Amniotic epithelial cell (primary cell): ENCODE measurements at places on chromosomes 3 and 15.

GRCh38 chr3:41148901-41149300, 50.4 kb upstream of the CTNNB1 start:
- no peak for DNase-seq

GRCh38 chr3:188165596-188165995, 11.6 kb downstream of the LPP start:
- DNase-seq: no peak

- DNase-seq: no peak
Measured at GRCh38 chr3:167166594-167167253, 213.4 kb downstream of the ZBBX start.

DNA sequence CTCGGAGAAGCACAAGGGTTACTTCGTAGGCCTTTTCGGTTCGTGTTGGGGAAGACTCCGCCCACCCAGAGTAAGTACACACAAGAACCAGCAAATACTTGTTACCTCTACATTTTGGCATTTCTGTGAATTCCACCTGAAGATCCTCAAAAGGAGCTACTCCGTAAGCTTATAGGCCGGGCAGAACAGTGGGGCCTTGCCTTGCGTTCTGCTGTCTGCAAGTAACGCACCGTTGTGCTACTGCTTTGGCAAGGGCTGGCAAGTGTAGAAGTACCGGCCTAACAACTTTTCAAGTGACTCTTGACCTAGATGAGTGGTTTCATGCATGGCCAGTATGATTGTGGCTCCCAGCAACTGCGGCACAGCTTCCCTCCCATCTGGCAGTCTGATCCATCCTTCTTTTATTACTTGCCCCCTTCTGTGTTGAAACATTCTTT, 6.4 kb upstream of the DNAAF4 start:
- DNase-seq: no peak

GRCh38 chr15:28169366-28169765, 70.3 kb upstream of the OCA2 start:
- no peak for DNase-seq

DNA sequence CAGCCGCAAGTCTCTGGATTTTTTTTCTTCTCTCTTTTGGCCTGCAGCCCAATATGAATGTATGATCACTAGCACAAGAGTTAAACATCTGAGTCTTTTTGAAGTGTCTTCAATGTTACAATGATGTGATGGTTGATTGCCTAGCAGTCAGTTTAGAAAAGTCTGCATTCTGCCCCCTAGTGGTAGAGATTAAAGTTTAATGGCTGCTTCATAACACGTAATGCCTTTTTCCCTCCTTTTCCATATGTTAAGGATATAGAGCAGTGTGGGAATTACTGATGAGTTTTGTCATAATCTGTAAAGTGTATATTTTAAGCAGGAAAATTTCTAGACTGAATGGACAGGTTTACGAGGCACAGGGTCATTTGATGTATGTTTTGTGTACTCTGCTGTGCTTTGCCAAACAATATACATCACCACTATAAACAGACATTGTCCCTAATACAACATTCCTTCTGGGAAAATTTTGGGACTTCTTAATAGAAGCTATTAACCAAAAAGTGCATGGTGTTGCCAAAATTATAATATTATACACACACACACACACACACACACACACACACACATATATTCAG, 1038.5 kb upstream of the NR2F2 start:
- peak; percentile 44 for DNase-seq

- no peak for DNase-seq
Measured at GRCh38 chr3:142943870-142944269, 19.6 kb downstream of the PAQR9 start.

DNA sequence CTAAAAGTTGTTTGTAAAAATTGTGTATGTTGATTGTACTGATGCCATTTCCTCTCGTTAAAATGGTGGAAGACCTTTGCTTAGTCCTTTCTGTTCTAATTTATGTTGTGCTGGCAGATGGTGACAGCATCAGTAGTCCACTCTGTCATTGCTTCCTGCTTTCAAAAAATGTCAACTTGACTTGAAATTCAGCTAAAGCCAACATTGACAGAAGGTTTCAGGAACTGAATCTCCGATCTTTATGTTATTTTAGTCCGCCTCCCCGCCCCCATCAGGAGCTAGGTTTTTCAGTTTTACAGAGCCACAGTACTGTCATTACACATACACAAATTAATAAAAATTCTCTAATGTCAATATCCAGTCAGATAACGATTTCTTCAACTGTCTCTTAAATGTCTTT, 1.5 kb downstream of the CEP63 start:
- no peak for DNase-seq

DNA sequence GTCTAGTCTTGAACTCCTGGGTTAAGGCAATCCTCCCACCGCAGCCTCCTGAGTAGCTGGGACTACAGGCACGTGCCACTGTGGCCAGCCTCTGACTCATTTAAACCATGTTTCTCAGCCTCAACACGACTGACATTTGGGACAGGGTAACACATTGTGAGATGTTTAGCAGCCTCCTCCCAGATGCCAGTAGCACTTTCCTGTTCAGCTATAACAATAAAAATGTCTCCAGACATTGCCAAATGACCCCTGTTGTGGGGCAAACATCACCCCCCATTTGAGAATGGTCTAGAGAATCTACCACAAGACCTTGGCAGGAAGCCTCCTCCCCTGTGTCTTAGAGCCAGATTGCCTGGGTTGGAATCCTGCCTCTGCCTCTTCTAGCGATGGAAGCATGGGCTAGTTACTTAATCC, 8.4 kb downstream of the TMEM40 start:
- peak; percentile 84 for DNase-seq

- DNase-seq: peak; percentile 78
Measured at GRCh38 chr15:75815811-75816719, 27.2 kb upstream of the UBE2Q2 start.

- DNase-seq: no peak
Measured at GRCh38 chr3:70963431-70964275, 619.9 kb downstream of the FOXP1 start.

DNA sequence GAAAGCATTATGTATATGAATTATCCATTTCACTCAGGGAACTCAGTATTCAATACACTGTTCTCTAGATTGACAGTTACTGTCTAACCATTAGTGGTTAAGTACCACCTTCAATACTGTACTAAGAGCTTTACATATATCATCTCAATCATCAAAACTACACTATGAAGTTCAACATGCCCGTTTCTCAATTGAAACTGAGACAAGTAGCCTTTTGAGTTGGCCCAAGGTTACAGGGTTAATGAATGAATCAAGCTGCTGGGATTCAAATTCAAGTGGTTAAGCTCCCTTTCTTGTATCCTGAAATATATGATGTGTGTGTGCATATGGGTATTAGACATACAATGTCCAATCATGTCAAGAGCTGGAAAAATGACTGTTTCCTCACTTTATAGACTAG, 5.8 kb downstream of the TASOR start:
- DNase-seq: no peak

- DNase-seq: no peak
Measured at GRCh38 chr3:184488577-184488976, 73.0 kb upstream of the EPHB3 start.

- no peak for DNase-seq
Measured at GRCh38 chr3:152977366-152977765, 142.4 kb downstream of the P2RY1 start.

- no peak for DNase-seq
Measured at GRCh38 chr3:32571192-32571485, 481 bp upstream of the DYNC1LI1 start.

DNA sequence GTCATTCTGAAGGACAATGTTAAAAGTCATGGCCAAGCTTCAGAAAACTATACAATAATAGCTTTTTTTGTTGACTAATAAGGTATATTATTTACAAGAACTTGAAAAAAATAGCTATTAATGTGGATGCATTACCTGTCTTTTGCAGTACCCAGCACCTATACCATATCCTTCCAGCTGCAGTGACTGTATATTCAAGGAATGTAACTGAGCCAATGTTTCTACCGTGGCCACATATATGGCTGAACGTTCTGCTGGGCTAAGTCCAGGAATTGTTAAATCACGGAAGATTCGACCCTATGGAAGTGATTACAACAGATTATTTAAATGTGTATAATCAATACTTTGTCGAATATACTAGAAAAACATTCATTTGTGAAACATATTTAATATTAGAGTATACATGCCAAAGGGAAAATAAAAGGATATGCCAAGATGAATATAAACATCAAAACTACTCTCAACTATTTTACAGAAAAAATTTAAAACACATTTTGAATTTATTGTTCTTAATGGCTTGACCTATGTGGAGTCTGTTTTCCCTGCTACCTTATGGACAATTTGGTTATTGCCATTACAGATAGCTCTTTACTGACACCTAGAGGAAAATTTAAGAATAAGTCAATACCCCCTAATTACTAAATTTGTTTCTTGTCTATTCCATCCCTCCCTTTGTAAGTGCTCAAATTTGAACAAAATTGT, 17.6 kb downstream of the ACAD11 start:
- peak; percentile 47 for DNase-seq

DNA sequence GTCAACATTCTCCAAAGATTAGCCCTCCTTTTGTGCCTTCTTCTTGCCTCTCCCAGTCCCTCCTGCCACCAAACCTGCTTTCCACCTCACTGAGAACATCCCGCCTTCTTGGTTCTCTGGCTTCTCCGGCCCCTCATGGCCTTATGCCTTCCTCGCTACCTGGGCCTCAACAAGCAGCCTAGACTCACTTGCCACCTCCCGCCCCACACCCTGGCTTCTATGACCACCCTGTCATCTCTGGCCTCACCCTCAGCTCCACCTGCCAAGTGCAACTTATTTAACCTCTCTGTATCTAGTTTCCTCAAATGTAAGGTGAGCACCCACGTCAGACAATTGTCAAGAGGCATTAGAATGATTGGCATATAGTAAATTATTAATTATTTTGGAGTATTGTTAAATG, 68.8 kb upstream of the MEX3B start:
- DNase-seq: no peak

DNA sequence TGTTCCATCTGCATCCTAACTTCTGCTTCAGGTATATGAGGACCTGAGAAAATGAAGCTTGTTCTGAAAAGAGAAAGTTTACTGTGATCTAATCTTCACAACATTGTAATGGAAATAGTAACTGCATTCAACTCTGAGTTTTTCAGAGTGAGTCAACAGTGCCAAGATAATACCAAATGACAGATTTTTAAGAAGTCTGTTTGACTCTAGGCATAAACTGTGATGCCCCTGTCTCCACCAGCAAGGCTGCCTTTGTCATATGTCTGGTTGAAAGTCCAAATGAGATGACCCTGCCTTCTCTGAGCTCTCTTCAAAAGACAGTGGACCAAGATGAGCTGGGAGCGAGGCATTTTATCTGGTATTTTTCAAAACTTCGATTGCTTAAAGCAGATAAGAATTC, 44.8 kb upstream of the B3GNT5 start:
- no peak for DNase-seq

- no peak for DNase-seq
Measured at GRCh38 chr3:186800285-186800684, 6.0 kb downstream of the RFC4 start.

GRCh38 chr3:155370198-155370597, 76.7 kb upstream of the STRIT1 start:
- DNase-seq: no peak

- no peak for DNase-seq
Measured at GRCh38 chr3:30548600-30548999, 57.8 kb upstream of the TGFBR2 start.

DNA sequence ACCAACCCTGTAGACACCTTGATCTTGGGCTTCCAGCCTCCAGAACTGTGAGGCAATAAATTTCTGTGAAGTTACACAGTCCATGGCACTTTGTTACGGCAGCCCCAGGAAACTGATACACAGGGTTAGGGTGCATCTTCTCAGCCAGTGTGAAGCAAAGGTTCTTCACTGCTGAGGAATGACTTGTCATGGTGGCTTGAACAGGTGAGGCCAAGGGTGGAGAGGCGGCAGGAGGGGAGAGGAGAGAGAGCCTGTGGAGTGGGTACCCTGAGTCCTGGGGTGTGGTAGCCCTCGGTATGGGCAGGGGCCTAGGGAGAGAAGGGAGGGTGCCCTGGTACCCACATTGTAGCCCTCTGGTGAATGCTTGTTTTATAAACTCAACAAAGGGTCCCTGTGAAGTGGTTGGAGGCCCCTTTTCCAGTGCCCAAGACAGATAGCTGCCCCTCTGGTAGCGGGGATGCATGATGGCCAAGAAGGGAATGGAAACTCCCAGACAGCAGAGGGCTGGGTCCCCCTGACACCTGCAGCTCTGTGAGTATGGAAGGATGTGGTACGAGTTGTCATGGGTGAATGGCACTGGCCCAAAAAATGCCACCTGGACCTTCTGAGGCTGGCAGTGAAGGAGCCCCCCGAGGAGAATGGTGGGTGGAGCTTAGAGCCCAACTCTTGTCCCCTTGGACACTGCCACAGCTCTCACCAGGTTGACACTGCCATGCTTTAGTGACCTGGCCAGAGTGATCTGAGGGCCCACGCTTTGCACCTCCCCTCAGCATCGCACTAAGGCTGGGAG, 49.6 kb downstream of the SPSB4 start:
- DNase-seq: no peak

- DNase-seq: peak; percentile 84
Measured at GRCh38 chr3:197718891-197719290, 17.8 kb downstream of the RUBCN start.

DNA sequence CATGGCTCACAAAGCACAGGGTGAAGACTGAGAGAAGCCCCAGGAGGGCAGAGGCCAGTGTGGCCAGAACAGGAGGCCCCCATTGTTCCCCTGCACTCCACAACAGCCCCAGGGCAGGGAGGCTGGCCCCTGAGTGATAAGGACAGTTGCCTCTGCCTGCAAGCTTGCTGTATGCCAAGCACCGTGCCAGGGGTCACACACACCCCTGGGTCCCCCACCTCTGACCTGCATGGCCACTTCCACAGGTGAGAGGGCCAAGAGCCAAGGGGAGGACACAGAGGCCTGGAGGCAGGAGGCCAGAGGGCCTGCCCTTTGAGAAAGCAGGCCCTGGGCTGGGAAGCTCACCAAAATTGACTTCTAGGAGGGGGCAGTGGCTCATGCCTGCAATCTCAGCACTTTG, 23.7 kb downstream of the ATRIP start:
- no peak for DNase-seq

- no peak for DNase-seq
Measured at GRCh38 chr3:65723985-65724384, 314.7 kb downstream of the MAGI1 start.

GRCh38 chr3:185582236-185582635, 3.9 kb upstream of the SENP2 start:
- no peak for DNase-seq

GRCh38 chr3:15796331-15796730, 1.4 kb downstream of the ANKRD28 start:
- no peak for DNase-seq

DNA sequence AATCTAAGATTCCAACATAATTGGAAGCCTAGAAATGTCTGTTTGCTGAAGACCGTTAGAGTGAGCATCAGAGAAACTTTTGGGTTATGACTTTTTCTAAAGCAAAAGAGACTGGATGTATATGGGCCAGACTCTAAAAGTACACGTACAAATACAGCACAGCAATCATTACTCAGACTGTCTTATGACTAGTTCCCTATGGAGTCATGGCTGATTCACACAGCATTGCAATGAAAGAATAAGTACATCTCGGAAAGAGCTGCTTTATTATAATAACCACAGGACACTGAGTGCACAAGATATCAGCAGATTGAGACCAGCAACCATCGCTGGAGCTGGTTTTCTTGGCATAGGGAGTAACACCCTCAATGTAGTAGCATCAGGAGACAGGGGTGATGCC, 618.6 kb downstream of the NLGN1 start:
- peak; percentile 76 for DNase-seq

GRCh38 chr3:151276038-151276686, 2.2 kb downstream of the P2RY14 start:
- DNase-seq: no peak
